Stimulated activated CD4-positive, alpha-beta T cell treated with anti-CD3 and anti-CD28 coated beads, TNF-alpha, amount 100 ng/mL, for 4 hours (primary cell): ENCODE measurements at places on chromosomes 4 and X.

DNA sequence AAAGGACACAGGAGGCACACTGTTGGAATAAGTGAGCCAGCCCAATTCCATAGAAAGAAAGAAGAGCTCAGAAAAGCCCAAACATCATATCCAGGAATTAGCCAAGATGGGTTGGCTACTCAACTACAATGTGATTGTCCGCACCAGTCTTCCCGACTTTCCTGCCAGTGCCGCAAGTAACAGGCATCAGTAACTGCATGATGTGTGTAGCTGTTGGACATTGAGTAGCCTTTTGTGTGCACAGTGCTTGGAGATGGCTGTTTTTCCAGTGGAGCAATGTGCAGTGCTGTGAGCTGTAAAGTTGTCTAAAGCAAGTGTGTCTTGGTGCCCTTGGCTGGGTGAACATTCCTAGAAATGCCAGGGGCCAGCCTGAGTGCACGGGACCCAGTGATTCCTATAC lies 29.2 kb upstream of the FAM193A start:
- DNase-seq = no peak

DNA sequence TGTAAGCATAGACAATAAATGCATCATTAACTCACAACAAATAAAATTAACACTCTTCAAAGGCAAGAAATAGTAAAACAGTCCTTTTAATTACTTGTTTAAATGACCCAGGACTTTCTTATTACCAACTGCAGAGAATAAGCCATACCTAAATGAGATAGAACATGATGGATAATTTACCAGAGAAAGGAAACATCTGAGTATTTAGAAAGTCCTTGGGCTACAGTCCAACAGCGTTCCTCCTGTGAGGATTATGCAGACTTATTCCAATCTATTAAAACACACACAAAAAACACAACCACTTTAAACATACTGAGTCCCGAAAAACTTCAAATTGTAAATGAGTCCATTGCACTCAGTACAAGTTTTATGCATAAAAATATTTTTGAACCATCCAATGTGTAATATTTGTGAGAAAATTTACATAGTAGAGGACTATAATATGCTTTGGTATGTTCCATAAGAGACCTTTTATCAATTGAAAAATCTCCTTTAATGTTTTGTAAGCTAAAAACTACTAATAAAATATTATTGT lies 129.2 kb downstream of the NR3C2 start:
- no peak for DNase-seq

DNA sequence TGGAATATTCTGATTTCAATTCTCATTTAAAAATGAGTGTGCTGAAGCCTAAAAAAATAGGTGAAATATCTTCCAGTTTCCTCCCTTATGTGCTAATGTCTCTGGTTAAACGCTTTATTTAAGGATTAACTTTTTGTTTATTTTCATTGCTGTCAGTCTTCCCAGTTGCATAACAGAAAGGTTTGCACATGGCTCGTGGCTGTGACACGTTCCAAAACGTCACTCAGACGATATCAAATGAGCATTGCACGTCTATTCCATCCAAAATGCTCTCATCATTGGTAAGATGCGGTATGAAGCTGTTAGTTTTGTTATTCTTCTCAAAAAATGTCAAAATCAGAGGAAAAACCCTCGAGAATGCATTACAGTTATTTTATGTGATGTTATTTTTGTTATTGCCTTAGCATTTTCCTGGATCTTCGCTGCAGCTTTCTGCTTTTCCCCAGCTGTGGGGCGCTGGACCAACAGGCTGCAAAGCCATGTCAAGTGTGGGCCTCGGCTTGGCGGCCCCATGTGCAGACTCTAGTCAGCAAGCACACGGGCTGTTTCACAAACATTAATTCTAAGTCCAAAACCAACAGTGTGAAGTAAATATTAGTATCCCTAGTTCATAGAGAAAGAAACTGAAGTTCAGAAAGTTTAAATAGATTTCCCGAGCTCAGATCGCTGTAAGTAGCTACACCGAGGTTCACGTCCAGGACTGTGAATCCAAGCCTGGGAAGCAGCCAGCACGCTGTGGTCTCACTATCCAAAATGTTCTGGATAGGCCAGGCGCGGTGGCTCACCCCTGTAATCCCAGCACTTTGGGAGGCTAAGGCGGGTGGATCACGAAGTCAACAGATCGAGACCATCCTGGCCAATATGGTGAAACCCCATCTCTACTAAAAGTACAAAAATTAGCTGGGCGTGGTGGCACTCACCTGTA lies 793.4 kb upstream of the FRG1 start:
- no peak for DNase-seq

DNA sequence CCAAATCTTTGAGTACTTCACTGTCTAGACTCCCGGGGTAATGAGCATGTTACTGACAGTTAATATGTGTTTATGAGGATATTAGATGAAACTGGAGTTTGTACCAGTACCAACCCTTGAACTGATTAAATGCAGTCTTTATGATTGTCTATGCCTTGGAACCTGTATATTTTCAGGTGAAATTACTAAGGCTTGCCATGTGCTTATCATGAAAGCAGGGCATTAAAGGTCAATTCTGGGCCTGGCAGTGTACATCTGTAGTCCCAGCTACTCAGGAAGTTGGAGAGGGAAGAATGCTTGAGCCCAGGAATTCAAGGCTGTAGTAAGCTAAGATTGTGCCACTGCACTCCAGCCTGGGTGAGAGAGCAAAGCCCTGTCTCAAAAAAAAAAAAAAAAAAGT lies 27.6 kb downstream of the PHEX start:
- no peak for DNase-seq

DNA sequence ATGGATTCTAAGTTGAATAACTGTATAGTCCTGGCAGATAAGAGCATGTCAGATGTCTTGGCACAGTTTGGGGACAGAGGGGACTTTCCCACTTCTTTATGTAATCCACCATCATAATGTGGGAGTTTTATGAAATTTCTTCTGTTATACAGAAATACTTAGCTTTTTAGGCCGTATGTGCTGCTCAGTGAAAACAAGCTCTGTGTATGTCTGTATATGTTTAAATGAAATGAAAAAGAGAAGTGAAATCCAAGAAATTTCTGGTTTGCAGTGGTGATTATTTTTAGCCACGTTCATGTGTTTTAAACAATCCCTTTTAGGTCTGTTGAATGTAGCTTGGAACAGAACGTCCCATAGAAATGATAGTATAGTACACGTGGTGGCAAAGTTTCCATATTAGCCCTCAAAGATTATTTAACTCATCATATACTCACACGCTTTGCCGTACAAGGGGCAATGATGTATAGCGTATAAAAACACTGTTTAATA lies 41.0 kb downstream of the GAB1 start:
- no peak for DNase-seq

GRCh38 chrX:29662759-29663503 lies 552.4 kb upstream of the MAGEB2 start:
- DNase-seq = no peak
